Activated CD4-positive, alpha-beta T cell treated with anti-CD3 and anti-CD28 coated beads for 48 hours (primary cell): ENCODE measurements at places on chromosomes 1 and 21.

DNA sequence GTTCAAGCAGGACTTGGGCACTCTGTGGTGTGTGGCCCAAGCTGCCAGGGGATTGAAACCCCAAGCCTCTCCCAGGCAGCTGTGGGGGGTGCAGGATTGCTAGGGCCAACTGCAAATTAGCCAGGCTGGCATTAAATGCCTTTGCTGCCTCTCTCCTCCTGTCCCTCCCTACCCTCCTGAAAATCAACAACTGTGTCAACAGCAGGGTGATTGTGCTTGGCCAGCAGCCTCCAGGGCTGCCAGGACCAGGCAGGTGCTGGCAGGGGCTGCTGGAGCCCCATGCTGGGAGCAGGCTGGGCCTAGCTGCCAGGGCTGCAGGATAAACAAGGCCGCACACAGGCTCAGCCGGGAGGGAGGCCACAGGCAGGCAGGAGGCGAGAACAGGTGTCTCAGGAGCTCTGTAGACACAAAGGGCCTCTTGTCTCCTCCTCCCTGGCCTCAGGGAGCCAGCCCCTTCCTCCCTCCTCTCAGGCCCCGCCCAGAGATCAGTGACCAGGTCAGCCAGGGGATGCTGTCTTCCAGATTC is 11.4 kb downstream of the SOX13 start:
- no peak for DNase-seq

GRCh38 chr1:61080413-61081143 is 1.8 kb upstream of the NFIA start:
- no peak for DNase-seq

GRCh38 chr1:37914719-37915475 is 32.0 kb downstream of the INPP5B start:
- no peak for DNase-seq

DNA sequence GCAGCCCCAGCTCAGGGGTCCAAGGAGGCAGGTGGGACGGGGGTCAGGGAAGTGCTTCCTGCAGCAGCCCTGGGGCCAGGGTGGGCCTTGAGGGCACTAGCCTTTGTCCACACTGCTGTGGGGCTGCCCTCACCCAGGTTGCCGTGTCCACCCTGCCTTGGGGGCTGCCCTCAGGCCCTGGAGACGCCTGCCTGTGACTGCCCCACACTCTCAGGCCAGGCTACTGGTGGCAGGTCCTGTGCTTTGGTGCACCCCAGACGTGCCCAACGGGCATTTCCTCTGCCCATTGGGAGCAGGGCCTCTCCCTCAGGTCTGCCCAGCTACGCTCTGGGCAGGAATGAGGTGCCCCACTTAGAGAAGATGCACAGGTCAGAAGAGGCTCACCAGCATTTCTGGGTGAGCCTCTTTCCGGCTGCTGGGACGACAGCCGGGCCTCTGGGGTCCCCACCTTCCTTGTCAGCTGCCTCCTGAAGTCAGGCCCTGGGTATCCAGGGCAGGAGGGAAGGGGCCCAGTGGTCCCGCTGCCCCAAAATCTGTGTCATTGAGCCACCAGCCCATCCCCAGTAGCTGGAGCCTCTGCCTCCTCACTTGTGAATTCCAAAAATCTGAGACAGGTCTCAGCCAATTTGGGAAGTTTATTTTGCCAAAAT is 2.7 kb upstream of the MMEL1 start:
- no peak for DNase-seq

DNA sequence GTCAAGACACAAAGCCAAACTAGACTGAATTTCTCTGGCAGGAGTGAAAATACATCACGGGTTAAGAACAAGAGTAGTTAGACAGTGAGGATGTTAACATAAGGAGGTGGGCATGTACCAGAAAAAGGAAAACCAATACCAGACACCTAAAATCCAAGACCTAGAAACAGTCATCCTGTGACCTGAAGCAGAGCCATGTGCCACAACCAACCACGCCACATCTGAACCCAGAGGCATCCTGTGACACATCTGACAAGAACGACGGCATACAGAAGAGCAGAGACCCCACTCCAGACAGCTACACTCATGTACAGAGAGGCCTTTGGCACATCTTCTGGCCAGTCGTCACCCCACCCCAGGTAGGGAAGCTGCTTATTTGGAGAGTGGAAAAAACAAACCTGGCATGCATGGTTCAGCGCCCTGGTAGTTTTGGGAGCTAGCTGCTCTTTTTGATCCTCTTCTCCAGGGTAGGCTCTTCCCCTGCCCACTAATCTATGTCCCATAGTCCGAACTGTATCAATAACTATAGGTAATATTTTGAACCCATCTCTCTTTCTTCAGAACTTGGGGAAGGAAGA is 72.1 kb downstream of the SLC45A1 start:
- peak; percentile 47 for DNase-seq

- DNase-seq, result peak; percentile 52
Measured at GRCh38 chr1:227887697-227888403, 59.9 kb downstream of the WNT9A start.

DNA sequence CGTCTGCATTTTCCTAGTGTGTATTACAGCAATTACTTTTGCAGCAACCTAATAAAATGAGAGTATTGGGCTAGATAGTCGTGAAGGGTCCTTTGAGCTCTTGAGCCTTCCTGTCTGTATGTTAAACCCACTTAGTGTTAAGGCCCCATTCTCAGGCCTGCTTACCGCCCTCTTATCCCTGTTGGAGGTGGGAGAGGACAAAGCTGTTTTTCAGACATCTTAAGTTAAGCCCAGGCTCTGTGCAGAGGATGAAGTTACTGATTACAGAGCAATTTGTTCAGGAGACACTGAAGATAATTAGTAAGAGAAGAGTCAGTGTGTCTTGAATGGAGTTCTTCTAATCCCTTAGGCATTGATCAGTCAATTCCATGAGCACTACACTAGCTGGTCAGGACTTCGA is 114.6 kb downstream of the UCK2 start:
- no peak for DNase-seq

DNA sequence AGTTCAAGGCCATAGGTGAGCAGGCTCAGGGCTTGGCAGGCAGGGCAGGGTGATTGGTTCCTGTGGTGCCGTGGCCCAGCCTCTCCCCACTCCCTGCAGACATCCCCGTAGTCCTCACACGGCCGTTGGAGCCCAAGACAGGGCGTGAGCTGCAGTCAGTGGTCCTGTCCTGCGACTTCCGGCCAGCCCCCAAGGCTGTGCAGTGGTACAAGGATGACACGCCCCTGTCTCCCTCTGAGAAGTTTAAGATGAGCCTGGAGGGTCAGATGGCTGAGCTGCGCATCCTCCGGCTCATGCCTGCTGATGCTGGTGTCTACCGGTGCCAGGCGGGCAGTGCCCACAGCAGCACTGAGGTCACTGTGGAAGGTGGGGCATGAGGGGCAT is 71.9 kb downstream of the OBSCN start:
- no peak for DNase-seq

GRCh38 chr1:29784276-29785136 is 548.2 kb downstream of the PTPRU start:
- DNase-seq, result no peak

DNA sequence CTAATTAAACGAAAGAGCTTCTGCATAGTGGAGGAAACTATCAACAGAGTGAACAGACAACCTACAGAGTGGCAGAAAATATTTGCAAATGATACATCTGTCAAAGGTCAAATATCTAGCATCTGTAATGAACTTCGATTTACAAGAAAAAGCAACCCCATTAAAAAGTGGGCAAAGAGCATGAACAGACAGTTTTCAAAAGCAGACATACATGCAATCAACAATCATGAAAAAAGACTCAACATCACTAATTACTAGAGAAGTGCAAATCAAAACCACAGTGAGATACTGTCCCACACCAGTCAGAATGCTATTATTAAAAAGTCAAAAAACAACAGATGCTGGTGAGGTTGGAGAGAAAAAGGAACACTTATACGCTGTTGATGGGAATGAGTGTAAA is 103.2 kb downstream of the MAGI3 start:
- no peak for DNase-seq

- DNase-seq, result no peak
Measured at GRCh38 chr1:59436637-59437036, 139.7 kb downstream of the FGGY start.

- no peak for DNase-seq
Measured at GRCh38 chr1:37605061-37605650, 9.4 kb upstream of the GNL2 start.
